Liver (tissue), 10 donors: ENCODE measurements at places on chromosomes 1 and 21. TPM values are rescaled to one million over a fixed set of nuclear protein-coding genes. Genes with fewer than 3 reads are reported as not detected.

The LRRC53 gene
- total RNA-seq, result not detected

The LRRIQ3 gene
- 1.3 TPM for total RNA-seq

The MAP3K21 gene
- 0.51 TPM for total RNA-seq

The CELA3A gene
- not detected for total RNA-seq

The BMP8A gene
- not detected for total RNA-seq

The MCOLN3 gene
- 0.42 TPM for total RNA-seq

The FMO5 gene
- total RNA-seq, result 152 TPM

The TEDDM1 gene
- not detected for total RNA-seq

The KRTAP7-1 gene
- total RNA-seq, result not detected

The HAO2 gene
- total RNA-seq, result 377 TPM

The CELA2A gene
- not detected for total RNA-seq

The CIART gene
- 1.8 TPM for total RNA-seq

The GALE gene
- total RNA-seq, result 22.9 TPM

The OR2L2 gene
- total RNA-seq, result not detected

The TMEM183A gene
- total RNA-seq, result 46.6 TPM

The IFNGR2 gene
- 23.2 TPM for total RNA-seq

The KIRREL1 gene
- 6.0 TPM for total RNA-seq

The BROX gene
- total RNA-seq, result 16.0 TPM

The PSMB4 gene
- 212 TPM for total RNA-seq

The BEST4 gene
- not detected for total RNA-seq

The GSTM4 gene
- 12.2 TPM for total RNA-seq

The ITLN2 gene
- total RNA-seq, result not detected

The LCE2B gene
- total RNA-seq, result not detected

The VASH2 gene
- 0.08 TPM for total RNA-seq

The FCRL2 gene
- 0.08 TPM for total RNA-seq

The ZNF593OS gene
- not detected for total RNA-seq

The TMEM52 gene
- total RNA-seq, result 2.6 TPM

The TCP10L gene
- 1.1 TPM for total RNA-seq

The ATF6 gene
- 16.5 TPM for total RNA-seq

The OR2L3 gene
- under 0.01 TPM for total RNA-seq

The IFNAR2 gene
- total RNA-seq, result 15.6 TPM

The FCRLB gene
- total RNA-seq, result 0.33 TPM

The ST7L gene
- total RNA-seq, result 10.4 TPM

The HMGB4 gene
- not detected for total RNA-seq
